H1 (cell line): ENCODE measurements at places on chromosomes 2 and 18.
A peak's percentile ranks its signal among the peaks of the same experiment; 100 is the strongest.

- H3K4me1 ChIP-seq = no peaks in the 10 kb centered on the region
- DNase-seq = no peak
- H3K27ac ChIP-seq = no peak overlapping the region
Measured at GRCh38 chr2:69979902-69980807, 18.7 kb upstream of the ASPRV1 start.

DNA sequence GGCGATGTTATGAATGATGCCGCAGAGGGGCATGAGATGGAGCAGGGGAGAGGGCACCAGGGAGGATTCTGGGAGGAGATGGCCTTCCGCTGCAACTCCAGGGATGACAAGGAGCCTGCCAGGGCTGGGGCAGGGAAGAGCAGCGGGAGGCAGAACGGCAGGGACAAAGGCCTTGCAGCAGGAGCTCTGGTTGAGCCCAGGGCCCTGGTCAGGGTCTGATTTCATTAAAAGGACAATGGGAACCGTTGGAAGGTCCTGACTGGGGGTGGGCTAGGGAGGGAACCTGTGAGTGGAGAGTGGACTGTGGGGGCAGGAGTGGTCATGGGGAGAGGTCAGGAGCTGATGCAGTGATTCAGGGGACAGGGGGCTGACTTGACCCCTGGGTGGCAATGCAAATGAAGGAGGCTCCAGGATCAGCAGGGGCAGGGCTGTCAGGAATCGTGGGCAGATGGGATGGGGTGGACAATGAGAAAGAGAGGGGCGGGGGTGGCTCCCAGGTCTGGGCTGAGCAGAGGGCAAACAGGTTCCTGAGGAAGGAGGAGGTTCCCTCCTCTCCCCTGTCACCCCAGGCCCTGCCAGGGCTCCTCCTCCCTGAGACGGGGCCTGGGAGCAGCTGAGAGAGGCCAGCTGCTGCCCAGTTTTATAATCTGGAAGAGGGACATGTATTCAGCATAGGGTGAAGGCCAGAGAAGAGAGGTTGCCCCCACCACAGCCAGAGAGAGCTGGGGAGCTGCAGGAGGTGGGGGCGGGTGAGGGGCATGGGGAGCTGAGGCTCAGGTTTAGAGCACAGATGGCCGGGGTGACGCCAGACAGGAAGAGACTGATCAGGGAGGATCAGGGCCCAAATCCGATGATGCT, 7.3 kb upstream of the DUSP2 start:
- H3K36me3 ChIP-seq = no peaks in the 10 kb centered on the region
- no peak for DNase-seq
- peak overlapping the region; percentile 44; the same call in 1 of the 2 replicates for H3K27ac ChIP-seq
- no peak overlapping the region for H3K4me3 ChIP-seq
- peaks cover 23% of the 10 kb centered on the region for H3K4me1 ChIP-seq
- H3K27me3 ChIP-seq = no peaks in the 10 kb centered on the region

- no peaks in the 10 kb centered on the region for H3K27me3 ChIP-seq
- H3K4me3 ChIP-seq = no peak overlapping the region
- peaks cover 4% of the 10 kb centered on the region; the same call in 1 of the 2 replicates for H3K4me1 ChIP-seq
- H3K36me3 ChIP-seq = no peaks in the 10 kb centered on the region
- H3K27ac ChIP-seq = no peak overlapping the region
Measured at GRCh38 chr18:13253786-13254688, 35.5 kb downstream of the LDLRAD4 start.

- H3K36me3 ChIP-seq = no peaks in the 10 kb centered on the region
- H3K4me1 ChIP-seq = no peaks in the 10 kb centered on the region
- no peak overlapping the region for H3K4me3 ChIP-seq
- H3K27me3 ChIP-seq = no peaks in the 10 kb centered on the region
Measured at GRCh38 chr18:10437837-10438236, 16.6 kb upstream of the APCDD1 start.

DNA sequence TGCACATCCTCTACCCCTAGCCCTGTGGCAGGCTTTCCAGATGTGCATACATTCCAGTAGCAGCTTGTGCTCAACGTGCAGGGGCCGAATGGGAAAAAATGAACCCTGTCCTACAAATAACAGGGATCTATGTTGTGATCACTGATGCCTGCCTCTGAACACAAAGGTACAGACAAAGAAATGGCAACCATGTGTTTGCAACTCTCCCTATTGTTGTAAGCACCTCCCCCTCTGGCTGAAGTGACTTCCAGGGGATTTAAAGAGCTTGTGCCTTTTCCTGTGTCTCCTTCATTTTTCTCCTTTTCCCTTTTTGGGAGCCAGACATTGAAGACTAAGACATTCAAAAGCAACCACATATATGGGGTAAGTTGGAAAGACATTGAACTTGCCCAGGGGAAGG, 21.6 kb downstream of the ARHGAP25 start:
- no peaks in the 10 kb centered on the region for H3K36me3 ChIP-seq
- DNase-seq = no peak
- no peaks in the 10 kb centered on the region for H3K27me3 ChIP-seq
- H3K4me3 ChIP-seq = no peak overlapping the region
- H3K4me1 ChIP-seq = no peaks in the 10 kb centered on the region
- no peak overlapping the region for H3K27ac ChIP-seq

DNA sequence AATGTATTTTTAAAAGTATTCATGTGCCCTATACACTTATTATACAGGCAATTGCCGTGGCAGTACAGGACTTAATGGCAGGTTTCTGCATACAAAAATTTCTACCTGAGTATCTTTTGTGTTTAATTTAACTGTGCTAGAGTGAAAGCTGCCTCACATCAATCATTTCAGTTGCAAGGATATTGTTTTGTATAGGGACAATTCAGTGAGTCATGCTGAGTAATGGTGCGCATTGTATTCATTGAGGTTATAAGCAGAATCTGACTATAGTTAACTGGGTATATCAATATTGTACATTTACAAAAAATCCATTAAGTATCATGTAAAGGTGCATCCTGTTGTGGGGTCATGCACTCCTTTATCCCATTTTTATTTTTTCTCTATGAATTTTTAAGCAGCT, 121.5 kb downstream of the GCA start:
- H3K4me1 ChIP-seq = no peaks in the 10 kb centered on the region
- H3K27me3 ChIP-seq = no peaks in the 10 kb centered on the region
- DNase-seq = no peak
- no peak overlapping the region for H3K27ac ChIP-seq

DNA sequence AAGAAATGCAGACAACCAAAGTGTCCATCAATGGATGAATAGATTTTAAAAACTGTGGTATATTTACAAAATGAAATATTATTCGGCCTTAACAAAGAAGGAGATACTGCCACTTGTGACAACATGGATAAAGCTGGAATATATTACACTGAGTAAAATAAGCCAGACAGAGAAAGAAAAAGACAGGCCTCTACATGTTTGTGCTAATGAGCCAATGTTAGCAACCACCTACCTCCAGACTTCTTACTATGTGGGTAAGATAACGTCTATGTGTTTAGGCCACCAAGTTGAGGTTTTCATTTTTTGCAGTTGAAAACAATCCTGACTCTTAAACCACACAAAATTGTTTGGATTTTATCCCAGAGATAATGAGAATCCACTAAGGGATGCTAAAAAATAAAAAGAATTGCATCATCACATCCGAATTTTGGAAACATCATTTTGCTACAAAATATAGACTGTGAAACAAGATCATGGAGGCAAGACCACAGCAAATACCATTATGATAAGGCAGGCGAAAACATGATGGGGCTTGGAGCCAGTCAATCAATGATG, 47.0 kb downstream of the EVA1A start:
- DNase-seq = no peak
- H3K4me3 ChIP-seq = no peak overlapping the region
- no peaks in the 10 kb centered on the region for H3K36me3 ChIP-seq
- no peaks in the 10 kb centered on the region for H3K4me1 ChIP-seq

GRCh38 chr18:23798824-23799223, 109.6 kb downstream of the LAMA3 start:
- DNase-seq = no peak
- no peaks in the 10 kb centered on the region for H3K27me3 ChIP-seq
- no peaks in the 10 kb centered on the region for H3K4me1 ChIP-seq

DNA sequence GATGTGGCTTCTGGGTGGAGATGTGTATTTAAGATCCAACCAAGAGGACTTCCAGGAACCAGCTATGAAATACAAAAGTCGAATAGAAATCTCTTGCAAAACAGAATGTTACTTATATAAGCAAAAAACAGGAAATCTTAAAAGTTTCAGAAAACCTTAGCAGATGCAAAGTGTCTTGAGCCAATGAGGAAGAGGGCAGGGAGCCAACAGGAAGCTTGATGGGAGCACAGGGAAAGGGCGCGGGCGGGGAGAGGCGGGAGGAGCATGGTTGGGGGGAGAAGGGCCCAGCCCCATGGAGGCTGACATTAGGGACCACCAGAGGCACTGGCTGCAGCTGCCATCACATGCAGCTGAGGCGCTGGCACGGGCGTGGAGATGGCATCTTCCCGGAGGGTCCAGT, 203.3 kb downstream of the SNTG2 start:
- no peak for DNase-seq
- H3K27me3 ChIP-seq = no peaks in the 10 kb centered on the region
- no peaks in the 10 kb centered on the region for H3K36me3 ChIP-seq
- H3K4me3 ChIP-seq = no peak overlapping the region
- H3K27ac ChIP-seq = no peak overlapping the region

GRCh38 chr2:53490659-53491058, 276.9 kb upstream of the CHAC2 start:
- H3K27ac ChIP-seq = no peak overlapping the region
- no peaks in the 10 kb centered on the region for H3K36me3 ChIP-seq
- no peaks in the 10 kb centered on the region for H3K27me3 ChIP-seq
- H3K4me3 ChIP-seq = no peak overlapping the region

GRCh38 chr2:229431327-229431954, 160.4 kb upstream of the PID1 start:
- no peaks in the 10 kb centered on the region for H3K4me1 ChIP-seq
- H3K27ac ChIP-seq = no peak overlapping the region
- no peaks in the 10 kb centered on the region for H3K36me3 ChIP-seq
- no peaks in the 10 kb centered on the region for H3K27me3 ChIP-seq
- no peak overlapping the region for H3K4me3 ChIP-seq

DNA sequence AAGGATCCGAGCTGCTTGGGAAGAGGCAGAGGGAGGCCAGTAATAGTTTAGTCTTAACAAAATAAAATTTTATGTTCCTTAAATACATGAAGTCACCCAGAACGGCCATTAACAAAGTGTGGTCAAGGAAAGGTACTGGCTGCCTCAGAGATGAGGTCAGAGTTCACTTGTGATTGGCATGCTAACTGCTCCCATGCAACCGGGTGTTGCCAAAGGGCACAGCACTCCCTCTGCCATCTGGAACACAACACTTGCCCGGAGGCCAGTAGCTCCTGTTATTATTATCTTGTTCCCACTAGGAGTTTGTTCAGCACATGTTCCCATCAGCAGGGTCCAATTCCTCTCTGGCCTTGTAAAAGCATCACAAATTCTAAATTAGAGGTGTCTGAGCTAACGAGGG, 207.0 kb downstream of the CYP26B1 start:
- no peaks in the 10 kb centered on the region for H3K27me3 ChIP-seq
- no peak overlapping the region for H3K27ac ChIP-seq
- no peaks in the 10 kb centered on the region for H3K36me3 ChIP-seq

- no peak overlapping the region for H3K4me3 ChIP-seq
- no peak overlapping the region for H3K27ac ChIP-seq
- H3K4me1 ChIP-seq = peaks cover 6% of the 10 kb centered on the region
- H3K27me3 ChIP-seq = no peaks in the 10 kb centered on the region
- H3K36me3 ChIP-seq = no peaks in the 10 kb centered on the region; the same call in 1 of the 2 replicates
- no peak for DNase-seq
Measured at GRCh38 chr2:209425471-209426071, 1.7 kb downstream of the MAP2 start.

DNA sequence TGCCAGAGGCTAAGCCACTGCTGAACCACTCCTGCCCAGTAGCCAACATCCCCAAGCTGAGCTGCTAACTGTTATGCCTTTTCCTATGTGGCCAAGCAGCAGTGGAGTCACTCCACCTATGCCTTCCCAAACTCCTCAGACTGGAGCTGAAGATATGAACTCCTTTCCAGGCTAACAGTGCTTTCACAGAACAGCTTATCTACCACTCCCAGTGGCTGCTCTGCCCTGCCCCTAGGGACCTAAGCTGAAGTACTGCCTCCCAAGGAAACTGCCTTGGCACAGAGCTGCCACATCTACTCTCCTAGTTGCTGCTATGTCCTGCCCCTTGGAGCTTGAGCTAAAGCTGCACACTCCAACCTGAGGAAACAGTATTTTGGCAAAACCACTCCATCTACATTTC, 275.9 kb downstream of the RBM43 start:
- DNase-seq = no peak
- no peak overlapping the region for H3K27ac ChIP-seq
- no peak overlapping the region for H3K4me3 ChIP-seq
- peaks cover 12% of the 10 kb centered on the region for H3K4me1 ChIP-seq
- no peaks in the 10 kb centered on the region for H3K27me3 ChIP-seq

- H3K27ac ChIP-seq = no peak overlapping the region
- no peaks in the 10 kb centered on the region for H3K27me3 ChIP-seq
- H3K4me1 ChIP-seq = no peaks in the 10 kb centered on the region
Measured at GRCh38 chr2:138390316-138390945, 111.1 kb upstream of the SPOPL start.

GRCh38 chr2:178976351-178976750, 73.6 kb downstream of the CCDC141 start:
- H3K36me3 ChIP-seq = no peaks in the 10 kb centered on the region
- H3K27ac ChIP-seq = no peak overlapping the region
- no peaks in the 10 kb centered on the region for H3K27me3 ChIP-seq
- no peak overlapping the region for H3K4me3 ChIP-seq
- no peak for DNase-seq
- 0 out of 2 replicates have a peak, but pooled peaks cover 4% of the 10 kb centered on the region for H3K4me1 ChIP-seq

- H3K4me3 ChIP-seq = no peak overlapping the region
- DNase-seq = no peak
- H3K4me1 ChIP-seq = no peaks in the 10 kb centered on the region; the same call in 1 of the 2 replicates
- no peak overlapping the region for H3K27ac ChIP-seq
- H3K36me3 ChIP-seq = 0 out of 2 replicates have a peak, but pooled peaks cover 2% of the 10 kb centered on the region
Measured at GRCh38 chr2:128272601-128273468, 45.8 kb downstream of the HS6ST1 start.

- DNase-seq = no peak
- H3K4me3 ChIP-seq = no peak overlapping the region
Measured at GRCh38 chr2:159077869-159078268, 109.4 kb downstream of the TANC1 start.

- H3K4me1 ChIP-seq = peaks cover 5% of the 10 kb centered on the region; the same call in 1 of the 2 replicates
- H3K36me3 ChIP-seq = no peaks in the 10 kb centered on the region
- no peak overlapping the region for H3K27ac ChIP-seq
- no peak overlapping the region for H3K4me3 ChIP-seq
Measured at GRCh38 chr2:69559442-69560146, 83.9 kb downstream of the AAK1 start.

DNA sequence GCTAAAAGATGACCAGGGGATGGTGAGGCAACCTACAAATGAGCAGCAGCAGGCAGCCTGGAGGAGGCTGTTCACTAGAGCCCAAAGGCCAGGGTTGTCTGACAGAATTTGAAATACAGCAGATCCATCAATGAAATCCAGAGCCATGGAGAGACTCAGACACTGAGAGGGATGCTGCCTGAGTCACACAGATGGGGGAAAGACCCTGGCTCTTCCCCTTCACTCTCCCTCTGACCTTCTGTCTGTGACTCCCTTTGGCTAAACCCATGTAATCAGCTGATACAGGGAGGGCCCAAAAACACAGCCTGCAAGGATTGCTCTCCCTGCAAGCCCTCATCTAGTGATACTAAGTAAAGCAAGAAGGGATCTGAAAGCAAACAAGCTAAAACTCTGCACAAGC, 166.5 kb upstream of the SPOPL start:
- H3K36me3 ChIP-seq = no peaks in the 10 kb centered on the region
- no peak overlapping the region for H3K4me3 ChIP-seq
- no peak for DNase-seq
- H3K4me1 ChIP-seq = no peaks in the 10 kb centered on the region
- H3K27me3 ChIP-seq = no peaks in the 10 kb centered on the region
- H3K27ac ChIP-seq = no peak overlapping the region
